ENCODE measurements at places on chromosomes 12 and 14.

DNA sequence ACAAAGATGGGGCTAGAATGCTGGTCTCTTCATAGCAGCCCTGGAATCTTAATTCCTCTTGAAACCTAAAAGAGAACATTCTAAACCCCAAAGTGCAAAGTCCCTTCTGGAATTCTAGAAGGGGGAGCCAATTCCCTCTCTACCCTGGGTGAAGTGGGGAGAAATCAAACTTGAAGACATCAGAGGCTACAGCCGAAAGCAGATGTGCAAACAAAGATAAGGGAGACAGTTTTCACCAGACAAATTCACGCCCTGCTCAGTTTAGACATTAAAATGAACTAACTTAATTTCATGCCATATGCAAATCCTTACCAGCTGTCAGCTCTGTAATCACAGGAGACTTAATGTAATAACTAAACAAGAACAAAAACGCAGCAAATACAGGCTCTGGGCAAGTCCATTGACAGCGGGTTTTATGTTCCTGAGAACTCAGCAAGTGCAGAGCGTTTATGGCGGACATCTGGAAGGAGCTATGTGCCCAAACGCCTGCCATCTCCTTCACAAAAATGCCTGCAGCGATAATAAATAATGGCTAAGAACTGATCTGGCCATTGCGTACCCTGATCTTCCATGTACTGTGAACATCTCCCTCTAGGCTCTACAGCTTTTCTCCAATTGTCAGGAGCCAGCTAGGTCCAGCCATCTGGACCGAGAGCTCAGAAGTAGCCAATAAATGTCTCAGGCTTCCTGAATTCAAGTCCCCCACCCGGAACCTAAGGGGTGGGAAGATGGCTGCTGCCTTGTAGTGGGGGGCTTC, 19.1 kb upstream of the FICD start:
- no peak for DNase-seq

- no peak for DNase-seq
Measured at GRCh38 chr12:18562531-18562930, 175.3 kb downstream of the PLCZ1 start.

DNA sequence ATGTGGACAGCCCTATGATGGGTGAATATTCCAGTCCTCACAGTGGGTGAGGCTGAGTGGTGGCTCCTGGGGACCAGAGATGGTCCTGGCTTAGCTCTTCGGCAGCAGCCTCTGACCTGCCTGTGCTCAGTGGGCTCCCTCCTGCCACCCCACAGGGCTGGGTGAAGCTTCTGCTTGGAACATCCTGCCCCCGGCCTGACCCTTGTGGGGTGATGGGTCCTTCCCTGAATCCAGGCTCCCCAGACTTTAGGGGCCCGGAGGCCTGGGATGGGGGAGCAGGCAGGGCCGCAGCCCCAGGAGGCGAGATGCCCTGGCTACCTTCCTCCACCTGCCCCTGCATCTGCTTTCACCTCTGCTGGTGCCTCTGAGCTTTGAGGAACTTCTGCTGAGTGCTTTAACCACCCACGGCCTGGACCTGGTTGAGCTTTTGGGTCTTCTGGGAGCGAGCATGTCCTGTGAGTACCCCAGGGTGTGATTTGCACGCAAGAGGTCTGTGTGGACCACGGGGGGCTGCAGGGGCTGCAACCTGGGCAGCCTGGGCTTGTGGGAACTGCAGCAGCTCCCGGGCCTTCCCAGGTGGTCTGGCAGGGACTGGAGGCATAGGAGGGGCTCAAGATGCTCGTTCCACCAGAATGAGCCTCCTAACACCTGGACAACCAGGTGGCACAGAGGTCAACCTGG, 159.5 kb downstream of the KIF26A start:
- no peak for DNase-seq

DNA sequence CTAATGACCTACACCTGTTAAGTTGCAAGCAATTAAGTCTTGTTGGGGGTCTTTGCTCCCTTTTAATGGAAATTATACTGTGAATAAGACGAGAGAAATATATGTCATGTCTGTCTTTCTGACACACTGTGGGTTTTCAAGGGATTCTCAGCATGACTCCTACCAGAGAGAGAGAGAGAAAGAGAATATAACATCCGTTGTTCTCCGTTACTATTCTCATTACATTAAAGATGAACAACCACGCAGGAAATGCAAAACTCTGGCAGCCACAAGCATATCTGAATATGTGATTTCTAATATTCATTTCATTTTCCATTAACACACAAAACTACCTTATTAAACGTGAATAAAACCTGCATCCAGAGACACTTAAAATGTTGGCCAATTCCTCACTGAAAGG, 67.3 kb upstream of the EGLN3 start:
- DNase-seq = no peak

- DNase-seq = no peak
Measured at GRCh38 chr12:57498132-57498502, 10.2 kb downstream of the MARS1 start.

DNA sequence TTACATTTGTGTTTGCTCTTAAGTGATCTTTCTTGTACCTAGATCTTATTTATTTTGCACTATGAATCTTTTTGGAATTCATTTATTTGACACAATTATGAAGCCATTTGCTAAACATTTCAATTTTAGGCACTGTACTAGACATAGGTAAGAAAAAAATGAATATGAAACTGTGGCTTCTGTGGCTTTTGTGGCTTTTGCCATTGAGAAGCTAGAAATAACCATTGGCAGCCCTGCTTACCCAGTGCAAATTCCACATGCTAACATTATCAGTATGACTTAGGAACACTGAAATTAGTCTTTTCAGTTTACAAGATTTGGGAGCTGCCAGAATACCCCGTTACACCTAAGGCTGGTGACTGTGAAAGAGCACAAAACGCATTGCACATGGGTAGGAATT, 60.1 kb downstream of the FSCB start:
- no peak for DNase-seq

DNA sequence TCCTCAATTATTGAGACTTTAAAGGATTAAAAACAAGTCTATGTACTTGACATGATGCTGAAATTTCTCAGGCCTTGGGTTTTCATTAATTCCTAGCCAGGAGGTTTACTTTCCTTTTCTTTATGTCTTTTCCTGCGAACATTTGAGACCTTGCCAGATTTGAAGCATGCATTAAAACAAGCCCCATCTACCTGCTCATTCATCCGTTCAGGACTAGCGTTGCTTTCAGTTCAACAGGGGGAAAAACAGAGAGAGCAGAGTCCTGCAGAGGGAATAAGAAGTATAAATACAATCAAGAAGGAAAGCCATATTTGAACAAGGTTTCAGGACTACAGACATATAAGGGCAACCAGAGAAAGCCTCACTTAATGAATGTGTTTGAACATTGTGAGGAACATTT, 542.4 kb downstream of the DIO2 start:
- peak; percentile 5 for DNase-seq

GRCh38 chr12:113528606-113529293, 57.1 kb upstream of the LHX5 start:
- no peak for DNase-seq

- peak; percentile 63 for DNase-seq
Measured at GRCh38 chr14:20714593-20715250, 26.2 kb downstream of the ANG start.

- no peak for DNase-seq
Measured at GRCh38 chr12:48977290-48978281, 536 bp upstream of the WNT1 start.

DNA sequence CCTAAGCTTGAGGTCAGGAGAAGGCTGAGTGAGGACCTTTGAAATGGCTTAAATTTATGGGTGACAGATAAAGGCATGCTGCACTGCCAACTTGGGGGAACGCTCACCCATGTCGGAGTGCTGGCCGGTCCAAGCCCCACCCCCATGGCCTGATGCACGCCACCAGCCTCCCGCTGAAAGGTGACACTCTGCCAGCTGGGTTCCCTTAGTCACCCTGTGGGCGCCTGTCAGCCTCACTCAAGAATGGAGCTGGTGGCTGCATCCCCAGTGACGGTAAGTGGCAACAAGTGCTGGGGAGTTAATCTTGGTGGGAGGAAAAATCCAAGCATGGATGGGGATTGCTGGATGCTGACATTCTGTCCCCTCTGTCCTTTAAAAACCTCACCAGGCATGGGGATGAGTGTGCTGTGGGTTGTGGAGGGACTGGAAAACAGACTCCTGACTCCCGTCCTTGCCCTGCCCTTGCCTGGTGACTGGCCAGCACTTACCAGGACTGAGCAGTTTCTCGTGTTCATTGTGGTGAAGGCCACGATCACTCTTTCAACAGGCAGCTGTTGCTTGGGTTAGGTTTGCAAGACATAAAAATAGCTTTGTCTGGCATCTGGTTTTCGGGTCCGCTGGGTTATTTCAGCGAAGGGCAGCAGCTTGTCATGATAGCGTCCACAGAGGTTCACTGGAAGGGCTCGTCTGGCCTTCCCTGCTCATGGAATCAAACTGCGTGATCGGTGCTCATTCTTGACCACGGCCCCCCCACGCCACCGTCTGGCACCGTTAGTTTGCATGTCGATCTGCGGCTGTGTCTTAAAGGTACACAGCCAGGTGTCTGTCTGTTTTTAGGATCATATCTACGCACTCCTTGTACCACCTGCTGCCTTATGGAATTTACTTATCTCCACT, 15.0 kb downstream of the ACACB start:
- no peak for DNase-seq

DNA sequence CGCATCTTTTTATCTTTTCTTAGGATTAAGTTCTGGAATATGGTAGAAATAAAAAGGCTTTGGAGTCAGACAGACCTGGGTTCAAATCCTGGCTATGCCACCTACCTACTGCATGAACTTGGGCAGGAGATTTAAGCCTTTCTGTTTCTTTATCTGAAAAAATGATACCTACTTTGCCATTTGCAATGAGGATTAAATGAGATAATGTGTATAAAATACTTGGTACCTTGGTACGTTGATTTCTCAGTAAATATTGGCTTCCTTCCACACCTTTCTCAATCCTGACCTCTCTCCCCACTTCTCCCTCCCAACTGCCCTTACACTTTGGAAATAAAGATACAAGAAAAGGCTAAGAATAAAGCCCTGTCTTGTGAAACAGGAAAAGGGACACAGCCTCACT, 172.6 kb downstream of the PAX9 start:
- no peak for DNase-seq

DNA sequence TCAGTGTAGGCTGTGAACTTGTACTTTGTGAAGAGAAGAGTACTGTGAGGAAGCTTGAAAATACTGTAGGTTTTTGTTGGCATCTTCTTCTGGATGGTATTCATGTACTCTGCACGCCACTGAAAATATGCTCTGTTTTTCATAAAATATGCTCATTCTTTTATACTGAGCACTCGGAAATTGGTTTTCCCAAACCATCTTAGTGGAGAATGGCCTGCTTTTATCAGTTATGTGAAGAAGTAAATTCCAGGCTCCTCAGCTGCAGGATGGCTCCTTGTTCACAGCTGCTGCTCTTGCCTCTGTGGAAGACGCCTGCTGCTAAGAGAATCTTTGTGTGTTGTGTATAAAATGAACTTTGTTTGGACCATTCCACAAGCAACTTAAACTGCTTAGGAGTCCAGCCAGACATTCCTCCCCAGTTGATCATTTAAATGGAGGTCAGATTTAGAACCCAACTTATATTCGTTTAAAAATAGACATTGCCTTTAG, 443.5 kb upstream of the RGS6 start:
- no peak for DNase-seq

GRCh38 chr14:34742270-34743115, 28.1 kb upstream of the CFL2 start:
- DNase-seq = no peak

DNA sequence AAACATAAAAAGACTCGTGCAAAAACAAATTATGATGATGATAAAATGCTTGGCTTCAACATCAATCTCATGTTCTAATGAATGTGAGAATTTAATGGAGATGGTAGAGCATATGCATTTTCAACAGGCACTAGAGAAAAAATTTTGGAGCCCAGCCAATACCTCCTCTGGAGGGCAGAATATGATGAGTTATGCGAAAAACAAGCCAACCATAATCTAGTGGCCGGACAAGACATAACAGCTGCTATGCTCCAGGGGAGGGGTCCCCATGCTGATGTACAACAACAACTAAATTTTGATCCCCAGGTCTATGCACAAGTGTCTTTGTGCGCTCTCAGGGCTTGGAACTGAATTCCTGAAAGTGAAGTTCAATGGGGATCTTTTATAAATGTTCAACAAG, 1197.5 kb downstream of the LRFN5 start:
- DNase-seq = no peak

- no peak for DNase-seq
Measured at GRCh38 chr12:80282226-80282625, 161.8 kb upstream of the PTPRQ start.

DNA sequence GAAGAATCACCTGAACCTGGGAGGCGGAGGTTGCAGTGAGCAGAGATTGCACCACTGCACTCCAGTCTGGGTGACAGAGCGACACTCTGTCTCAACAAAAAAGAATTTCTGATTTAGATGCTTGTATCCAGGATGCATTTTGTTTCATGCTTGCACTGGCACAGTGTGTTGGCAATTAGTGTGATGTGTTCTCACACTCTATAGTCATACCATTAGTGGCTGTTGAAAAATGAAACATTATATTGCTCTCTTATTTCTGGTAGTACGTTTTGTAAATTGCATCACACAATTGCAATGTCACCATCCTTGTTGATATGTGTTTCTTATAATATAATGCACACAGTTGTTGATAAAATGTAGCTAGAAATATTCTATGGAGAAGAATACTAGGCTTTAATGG, 51.3 kb upstream of the RMST start:
- no peak for DNase-seq

DNA sequence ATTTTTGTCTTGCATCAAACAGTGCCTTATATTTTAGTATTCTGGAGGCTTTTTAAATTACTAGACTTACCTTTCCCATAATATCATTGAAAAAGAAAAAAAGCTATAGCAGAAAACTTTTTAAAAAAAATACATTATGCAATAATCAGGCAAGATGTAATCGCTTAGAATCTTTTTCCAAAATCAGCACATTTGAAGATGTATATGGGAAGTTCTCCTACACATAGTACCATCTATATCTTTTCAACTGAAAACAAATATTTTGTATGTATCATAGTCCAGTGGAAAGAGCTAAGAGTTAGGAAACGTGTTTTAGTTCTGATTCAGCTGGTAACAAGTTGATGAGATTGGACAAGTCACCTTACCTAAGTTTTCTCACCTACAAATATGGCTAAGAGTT, 70.6 kb downstream of the SLC41A2 start:
- no peak for DNase-seq

DNA sequence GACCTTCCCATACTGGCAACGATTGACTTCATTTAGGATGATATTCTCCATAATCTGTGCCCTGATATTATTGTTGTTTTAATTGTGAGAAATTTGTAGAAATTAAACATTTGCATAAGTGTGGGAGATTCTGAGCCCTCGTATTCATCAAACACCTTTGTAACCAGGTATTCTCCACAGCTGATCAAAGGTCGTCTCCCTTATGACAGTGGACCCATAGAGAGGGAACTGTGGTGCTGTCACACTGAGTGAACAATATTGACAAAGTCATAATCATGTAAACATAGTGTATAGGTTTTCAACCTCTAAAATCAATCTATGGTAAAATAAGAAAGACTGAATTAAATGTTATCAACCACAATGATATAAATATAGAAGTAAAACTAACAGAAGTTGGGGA, 14.9 kb upstream of the PLEKHG3 start:
- no peak for DNase-seq

DNA sequence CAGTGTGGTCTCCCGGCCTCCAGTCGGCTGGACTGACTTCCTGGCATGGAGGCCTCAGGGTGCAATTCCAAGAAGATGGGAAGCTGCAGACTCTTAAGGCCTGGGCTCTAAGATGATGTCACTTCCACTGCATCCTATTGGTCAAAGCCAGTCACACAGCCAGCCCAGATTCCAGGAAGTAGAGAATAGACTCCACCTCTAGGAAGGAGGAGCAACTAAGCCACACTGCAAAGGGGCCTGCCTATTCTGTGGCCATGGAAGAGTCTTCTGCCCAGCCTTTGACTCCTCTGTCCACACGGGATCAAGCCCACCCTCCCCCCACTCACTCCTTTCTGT, 103.9 kb upstream of the RFLNA start:
- DNase-seq = no peak
